ENCODE measurements at places on chromosomes 7 and 10.

GRCh38 chr7:20543500-20543899 is 72.0 kb upstream of the ABCB5 start:
- no peak overlapping the region for H3K4me3 ChIP-seq
- DNase-seq, result no peak
- H3K27me3 ChIP-seq, result no peaks in the 10 kb centered on the region
- H3K4me1 ChIP-seq, result no peaks in the 10 kb centered on the region
- no peak overlapping the region for H3K27ac ChIP-seq

- no peak for DNase-seq
- H3K27me3 ChIP-seq, result no peaks in the 10 kb centered on the region
- no peak overlapping the region for H3K27ac ChIP-seq
- H3K4me1 ChIP-seq, result peaks cover 4% of the 10 kb centered on the region
- H3K4me3 ChIP-seq, result no peak overlapping the region
Measured at GRCh38 chr7:1127001-1127400, 33.0 kb downstream of the ZFAND2A start.

DNA sequence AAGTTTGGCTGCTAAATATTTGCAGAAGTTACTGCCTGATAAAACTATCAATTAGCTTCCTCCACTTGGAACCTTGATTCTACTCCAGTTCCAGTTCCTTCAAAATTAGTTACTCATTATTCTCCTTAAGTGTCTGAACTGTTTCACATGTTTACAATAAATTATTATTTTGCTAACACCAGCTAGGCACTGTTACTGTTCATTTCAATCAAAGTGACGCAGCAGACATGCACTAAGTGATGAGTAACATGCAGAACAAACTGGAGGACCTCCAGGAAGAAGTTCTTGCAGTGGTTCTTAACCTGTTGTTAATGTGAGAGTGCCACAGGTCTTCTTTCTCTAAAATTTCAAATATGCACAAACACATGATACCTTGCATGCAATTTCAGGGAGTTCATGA is 491.8 kb upstream of the SEMA3A start:
- H3K27ac ChIP-seq, result no peak overlapping the region
- H3K27me3 ChIP-seq, result no peaks in the 10 kb centered on the region
- DNase-seq, result no peak
- H3K36me3 ChIP-seq, result no peaks in the 10 kb centered on the region
- no peak overlapping the region for H3K4me3 ChIP-seq

DNA sequence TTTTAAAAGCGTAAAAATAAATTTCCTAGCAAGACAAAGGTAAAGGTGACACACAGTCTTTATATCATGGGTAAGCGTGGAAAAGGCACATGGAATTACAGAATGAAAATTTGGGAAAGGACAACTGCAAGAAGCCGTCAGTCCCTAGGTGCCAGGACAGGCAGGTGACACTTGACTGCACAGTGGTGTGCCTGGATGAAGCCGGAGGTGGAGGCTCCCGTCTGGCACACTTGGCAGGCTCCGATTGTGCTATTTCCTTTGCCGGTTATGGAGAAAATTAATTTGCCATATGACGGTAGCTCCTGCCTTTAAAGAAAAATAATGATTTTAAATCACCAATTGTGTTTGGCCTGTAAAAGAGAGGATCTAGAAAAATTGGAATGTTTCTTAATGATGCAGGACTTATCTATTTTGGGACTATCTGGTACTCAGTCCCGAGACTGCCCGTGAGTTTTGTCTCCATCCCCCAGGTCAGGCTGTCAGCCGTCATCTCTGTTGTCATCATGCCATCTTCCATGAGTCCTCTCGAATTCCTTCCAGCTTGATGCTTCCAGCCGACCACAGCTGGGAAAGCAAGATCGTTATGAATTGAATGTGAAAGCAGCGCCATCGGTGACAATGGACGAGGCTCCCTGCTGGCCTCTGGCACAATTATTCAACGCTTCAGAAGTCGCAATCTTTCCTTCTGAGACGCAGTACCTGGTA is 56.2 kb upstream of the MGMT start:
- H3K27me3 ChIP-seq, result peaks cover 7% of the 10 kb centered on the region
- no peak overlapping the region for H3K27ac ChIP-seq
- H3K36me3 ChIP-seq, result no peaks in the 10 kb centered on the region
- no peaks in the 10 kb centered on the region for H3K4me1 ChIP-seq
- DNase-seq, result no peak

DNA sequence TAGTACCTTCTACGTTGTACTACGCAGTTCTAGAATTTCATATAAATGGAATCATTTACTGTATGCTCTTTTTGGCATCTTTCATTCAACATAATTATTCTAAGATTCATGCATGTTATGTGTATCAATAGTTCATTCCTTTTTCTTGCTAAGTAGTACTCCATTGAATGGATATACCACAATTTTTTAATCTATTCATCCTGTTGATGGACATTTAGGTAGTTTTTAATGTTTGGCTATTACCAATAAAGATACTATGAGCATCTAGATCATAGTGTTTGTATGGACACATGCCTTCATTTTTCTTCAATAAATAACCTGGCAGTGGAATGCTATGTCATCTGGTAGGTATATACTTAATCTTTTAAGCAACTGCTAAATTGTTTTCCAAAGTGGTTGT is 83.0 kb upstream of the ELN start:
- no peaks in the 10 kb centered on the region for H3K36me3 ChIP-seq
- no peaks in the 10 kb centered on the region for H3K4me1 ChIP-seq
- H3K27ac ChIP-seq, result no peak overlapping the region
- no peak for DNase-seq
- no peak overlapping the region for H3K4me3 ChIP-seq
- no peaks in the 10 kb centered on the region for H3K27me3 ChIP-seq

GRCh38 chr10:99396471-99396870 is 34.0 kb downstream of the GOT1 start:
- H3K27ac ChIP-seq, result peak overlapping the region; percentile 77
- peak; percentile 36 for DNase-seq
- H3K4me3 ChIP-seq, result no peak overlapping the region
- H3K27me3 ChIP-seq, result no peaks in the 10 kb centered on the region
- no peaks in the 10 kb centered on the region for H3K36me3 ChIP-seq
- peaks cover 14% of the 10 kb centered on the region for H3K4me1 ChIP-seq

DNA sequence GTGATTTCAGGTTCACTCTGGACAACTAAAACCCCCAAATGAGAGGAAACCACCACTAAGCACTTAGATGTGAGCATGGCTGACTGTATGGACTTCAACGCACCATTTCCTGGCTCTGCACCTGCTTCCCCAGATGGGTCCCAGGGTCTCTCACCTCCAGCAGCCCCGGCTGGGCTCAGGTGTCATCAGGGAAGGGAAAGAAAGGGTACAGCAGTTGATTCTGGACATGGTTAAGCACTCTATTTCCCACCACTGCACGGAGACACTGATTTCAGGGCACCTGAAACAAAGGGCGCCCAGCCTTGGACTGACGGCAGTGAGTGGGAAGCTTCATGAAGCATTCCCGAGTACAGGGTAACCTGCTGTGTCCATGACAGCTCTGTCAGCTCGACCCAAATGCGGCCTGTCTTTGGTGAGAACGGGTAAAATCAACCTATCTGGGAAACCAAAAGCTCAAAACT is 19.0 kb downstream of the FAM53B start:
- no peak overlapping the region for H3K4me3 ChIP-seq
- no peaks in the 10 kb centered on the region for H3K27me3 ChIP-seq
- H3K36me3 ChIP-seq, result no peaks in the 10 kb centered on the region

GRCh38 chr7:100969066-100969615 is at the start of gene MUC12:
MUC12 (plus strand) TSS chr7:100969565; CDS start chr7:100969623, 58 bp downstream.
- no peak for DNase-seq
- H3K4me1 ChIP-seq, result peaks cover 9% of the 10 kb centered on the region
- no peak within 1 kb of the TSS for H3K27ac ChIP-seq
- H3K4me3 ChIP-seq, result no peak within 1 kb of the TSS

GRCh38 chr10:126227762-126228134 is 160.5 kb downstream of the ADAM12 start:
- H3K36me3 ChIP-seq, result no peaks in the 10 kb centered on the region
- H3K27ac ChIP-seq, result no peak overlapping the region
- DNase-seq, result no peak
- H3K4me3 ChIP-seq, result no peak overlapping the region

DNA sequence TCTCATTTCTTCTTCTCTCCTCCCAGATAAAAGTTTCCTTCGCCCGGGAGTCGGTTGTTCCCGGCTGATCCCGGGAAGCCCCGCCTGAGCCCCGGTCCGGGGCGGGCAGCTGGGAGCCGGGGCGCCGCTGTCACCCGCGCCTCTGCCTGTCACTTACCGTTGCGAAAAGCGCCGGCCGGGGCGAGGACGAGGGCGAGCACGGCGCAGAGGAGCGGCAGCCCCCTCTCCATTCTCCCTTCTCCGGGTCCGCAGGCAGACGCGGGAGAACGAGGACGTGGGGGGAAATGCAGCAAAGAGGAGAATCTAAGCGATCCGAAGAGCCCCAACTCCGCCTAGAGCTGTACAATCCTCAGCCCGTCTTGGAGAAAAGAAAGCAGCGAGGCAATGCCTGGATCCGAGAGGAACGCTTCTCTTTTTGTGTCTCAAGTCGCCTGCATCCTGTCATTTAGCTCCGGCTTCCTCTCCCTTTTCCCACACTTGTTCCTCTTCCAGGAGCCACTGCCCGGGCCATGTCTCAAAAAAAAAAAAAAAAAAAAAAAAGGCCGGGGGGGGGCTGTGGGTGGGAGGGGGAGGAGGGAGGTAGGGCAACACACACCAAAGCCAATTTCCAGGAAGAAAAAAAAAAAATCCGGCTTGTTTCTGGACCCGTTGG is at the start of gene NRP1:
Gene NRP1, minus strand, starts transcription at position 515 of the 652 bp plus-strand sequence. Its CDS starts 285 bp downstream, at position 230.
- DNase-seq, result peak; percentile 47
- H3K27me3 ChIP-seq, result no peaks in the 10 kb centered on the region
- peaks cover 19% of the 10 kb centered on the region for H3K4me1 ChIP-seq
- H3K4me3 ChIP-seq, result peak within 1 kb of the TSS; percentile 92
- peak within 1 kb of the TSS; percentile 93 for H3K27ac ChIP-seq

- H3K36me3 ChIP-seq, result no peaks in the 10 kb centered on the region
- H3K27ac ChIP-seq, result no peak overlapping the region
- H3K4me1 ChIP-seq, result peaks cover 3% of the 10 kb centered on the region
- H3K27me3 ChIP-seq, result no peaks in the 10 kb centered on the region
- H3K4me3 ChIP-seq, result no peak overlapping the region
- DNase-seq, result peak; percentile 54
Measured at GRCh38 chr7:155590215-155591018, 44.1 kb upstream of the CNPY1 start.

All from hepatocyte (in vitro differentiated cells).